ENCODE measurements at places on chromosomes 12 and 14.

GRCh38 chr12:112810235-112810917 is 18.8 kb downstream of the RPH3A start:
- no peak for DNase-seq

- DNase-seq: no peak
These were observed 9.8 kb upstream of the DENND5B start for GRCh38 chr12:31600750-31601149.

- no peak for DNase-seq
These were observed 29.5 kb downstream of the MYO1H start for GRCh38 chr12:109377139-109377685.

GRCh38 chr12:14942196-14942931 is 4.0 kb upstream of the ERP27 start:
- no peak for DNase-seq

DNA sequence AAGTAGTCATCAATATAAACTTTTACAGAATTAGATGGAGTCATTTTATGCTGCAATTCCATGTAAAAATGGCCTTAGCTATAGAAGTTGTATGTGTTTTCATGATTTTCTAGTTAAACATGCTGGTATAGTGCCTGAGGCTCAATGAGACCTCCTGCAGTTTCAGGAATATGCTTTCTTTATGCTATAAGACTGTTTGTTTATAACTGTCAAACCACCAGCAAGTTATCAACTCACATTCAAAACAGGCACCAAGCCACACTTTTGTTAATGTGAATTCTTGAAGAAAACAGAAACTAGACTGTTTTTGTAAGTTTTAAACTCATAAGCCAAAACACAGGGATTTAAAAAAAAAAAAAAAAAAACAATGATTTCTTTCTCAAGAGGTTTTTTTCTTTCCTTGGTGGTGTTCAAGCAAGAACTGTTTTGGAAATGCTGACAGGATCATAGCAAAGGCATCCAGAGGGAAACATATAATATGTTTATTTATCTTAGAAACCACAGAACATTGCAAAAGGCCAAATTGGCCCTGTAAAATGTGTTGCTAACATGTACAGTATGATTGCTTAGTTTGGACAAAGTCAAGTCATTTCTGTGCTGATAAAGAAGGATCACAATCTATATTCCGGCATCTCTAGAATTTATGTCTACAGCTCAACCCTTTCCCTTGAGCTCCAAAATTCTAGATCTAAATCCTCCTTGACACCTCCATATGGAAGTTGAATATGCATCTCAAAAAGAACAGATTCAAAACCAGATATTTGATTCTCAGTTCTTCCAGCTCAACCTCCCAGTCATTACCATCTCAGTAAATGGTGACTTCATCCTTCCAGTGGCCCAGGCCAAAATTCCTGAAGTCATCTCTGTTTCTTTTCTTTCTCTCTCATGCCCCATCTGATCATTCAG is 29.0 kb upstream of the LUM start:
- peak; percentile 76 for DNase-seq

- no peak for DNase-seq
These were observed 5.7 kb upstream of the ATG101 start for GRCh38 chr12:52063981-52064649.

DNA sequence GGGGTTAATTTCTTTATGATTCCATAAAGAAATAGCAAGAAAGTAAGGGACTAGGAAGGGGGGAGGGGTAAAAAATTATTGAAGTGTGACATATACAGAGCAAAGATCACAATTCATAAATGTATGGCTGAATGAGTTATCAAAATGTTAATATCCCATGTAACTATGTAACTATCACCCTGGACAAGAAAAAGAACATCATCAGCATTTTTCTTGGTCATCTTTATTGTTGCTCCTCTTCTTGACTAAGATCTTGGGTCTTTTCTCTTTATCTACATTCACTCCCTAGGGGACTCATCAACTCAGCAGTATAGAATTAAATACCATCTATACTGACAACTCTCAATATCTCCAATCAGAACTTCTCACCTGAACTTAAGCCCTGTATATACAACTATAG is 57.5 kb downstream of the CAND1 start:
- no peak for DNase-seq

GRCh38 chr12:111748867-111749266 is 17.9 kb upstream of the ALDH2 start:
- DNase-seq: no peak

GRCh38 chr12:846421-846820 is 94.0 kb downstream of the WNK1 start:
- no peak for DNase-seq

DNA sequence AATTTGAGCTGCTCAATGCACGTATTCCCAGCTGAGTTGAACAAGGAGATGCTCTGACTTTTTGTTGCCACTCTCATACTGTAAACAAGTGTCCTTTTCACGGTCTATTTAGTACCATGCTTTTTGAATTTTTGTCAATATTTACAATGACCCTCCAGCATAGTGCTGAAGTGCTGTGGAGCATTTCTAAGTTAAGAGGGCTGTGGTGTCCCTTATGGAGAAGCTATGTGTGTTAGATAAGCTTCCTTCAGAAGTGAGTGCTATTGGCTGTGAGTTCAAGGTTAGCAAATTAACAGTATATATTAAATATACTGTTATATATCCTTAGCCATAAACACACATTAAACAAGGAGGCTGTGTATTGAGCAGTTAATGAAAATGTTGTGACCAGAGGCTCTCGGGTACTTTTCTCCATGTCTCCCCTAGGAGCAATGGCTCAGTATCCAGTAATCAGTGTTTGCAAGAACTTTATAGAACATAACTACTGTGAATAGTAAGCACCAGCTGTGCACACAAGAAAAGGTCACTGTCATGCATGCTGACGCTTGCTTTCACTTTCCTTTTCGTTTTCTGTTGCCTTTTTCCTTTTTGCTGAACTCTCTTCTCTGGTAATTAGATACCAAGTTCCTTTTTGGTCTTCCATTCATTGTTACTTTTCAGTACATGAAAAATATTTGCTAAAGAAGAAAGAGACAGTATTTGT is 187.2 kb upstream of the NEDD1 start:
- no peak for DNase-seq

GRCh38 chr12:126219654-126220279 is 1154.5 kb downstream of the AACS start:
- no peak for DNase-seq

- DNase-seq: peak; percentile 79
These were observed 845 bp downstream of the L3HYPDH start for GRCh38 chr14:59483363-59483762.

DNA sequence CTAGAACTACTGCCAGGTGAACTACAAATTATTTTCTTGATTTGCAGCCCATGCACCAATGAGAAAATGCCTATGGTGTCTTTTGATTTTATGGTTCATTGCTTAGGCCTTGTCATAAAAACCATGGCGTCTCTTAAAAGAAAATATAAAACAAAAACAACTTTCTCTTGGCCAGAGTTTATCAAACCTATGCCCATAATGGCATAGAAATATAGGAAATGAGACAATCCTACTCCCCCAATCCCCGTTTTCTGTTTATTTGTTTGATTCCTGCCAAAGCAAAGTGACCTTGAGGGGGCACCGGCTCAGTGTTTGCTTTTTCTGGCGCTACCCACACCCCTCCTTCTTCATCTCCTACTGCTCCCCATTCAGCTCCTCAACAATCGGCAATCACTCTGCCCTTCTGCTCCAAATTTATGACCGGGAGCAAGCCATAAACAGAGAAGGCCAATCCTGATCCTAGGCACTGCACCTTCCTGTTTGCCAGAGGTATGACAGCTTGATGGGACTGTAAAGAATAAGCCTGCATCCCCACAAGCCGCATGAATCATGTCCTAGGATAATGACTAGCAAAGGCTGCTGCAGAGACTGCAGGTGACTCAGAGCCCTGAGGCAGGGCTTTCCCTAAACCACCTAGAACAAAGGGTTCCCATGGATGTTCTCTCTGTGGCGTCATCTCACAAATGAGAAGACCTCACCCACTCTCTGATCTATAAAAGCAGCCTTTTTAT is 874.9 kb downstream of the NRXN3 start:
- peak; percentile 90 for DNase-seq

- DNase-seq: peak; percentile 59
These were observed 67.8 kb upstream of the FICD start for GRCh38 chr12:108447168-108447832.

- DNase-seq: no peak
These were observed 10.6 kb downstream of the TMED10 start for GRCh38 chr14:75165586-75166391.

DNA sequence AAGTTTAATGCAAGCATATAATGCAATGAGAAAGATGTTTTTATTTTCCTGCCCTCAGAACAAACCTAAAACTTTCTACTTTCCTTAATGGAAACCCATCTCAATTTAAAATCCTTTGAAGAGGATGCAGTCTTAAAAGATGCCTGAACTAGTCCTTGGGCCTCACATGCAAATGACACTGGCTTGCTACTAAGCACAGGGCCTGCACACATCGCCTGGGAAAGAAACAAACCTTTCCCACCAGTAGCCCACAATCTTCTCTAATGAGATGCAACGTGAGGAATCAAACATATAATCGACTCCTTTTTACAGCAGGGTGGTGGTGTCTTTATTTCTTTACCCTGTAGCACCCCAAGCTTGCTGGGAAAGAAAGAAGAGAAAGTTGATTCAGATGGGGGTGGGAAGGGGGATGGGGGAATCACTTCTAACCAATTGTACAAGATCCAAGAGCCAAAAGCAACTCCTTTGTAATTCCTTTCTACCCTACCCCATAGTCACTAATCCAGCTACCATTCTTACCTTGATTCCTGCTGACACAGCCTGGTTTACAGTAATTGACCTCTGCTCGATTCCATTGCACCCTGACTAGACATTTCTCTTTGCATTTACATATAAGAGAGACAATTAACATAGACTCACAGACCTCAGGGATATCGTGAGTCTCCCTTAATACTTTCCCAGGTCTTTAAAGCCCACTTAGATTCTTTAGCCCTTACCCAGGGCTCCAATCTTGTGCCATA is 69.5 kb upstream of the FERMT2 start:
- DNase-seq: no peak

All from NCI-H226 (cell line).